ENCODE measurements at places on chromosomes 4 and X. TPM values are rescaled to one million over a fixed set of nuclear protein-coding genes. Genes with fewer than 3 reads are reported as not detected.

Gene LGI2
- 0.38 TPM for total RNA-seq

Gene VEGFC
- total RNA-seq: 2.1 TPM

Gene ARR3
- total RNA-seq: not detected

Gene SHROOM2
- total RNA-seq: 3.9 TPM

Gene CCNB3
- total RNA-seq: 1.5 TPM

Gene NAA10
- total RNA-seq: 45.5 TPM

Gene COL25A1
- total RNA-seq: 0.87 TPM

Gene CXCL9
- total RNA-seq: 3.0 TPM

Gene LETM1
- 25.1 TPM for total RNA-seq

Gene GAGE12E
- total RNA-seq: not detected

Gene TRO
- 0.81 TPM for total RNA-seq

Gene PTPN13
- 2.2 TPM for total RNA-seq

Gene PRR32
- total RNA-seq: not detected

Gene CT45A2
- total RNA-seq: not detected

Gene CENPVL1
- total RNA-seq: not detected

Gene TMEM271
- not detected for total RNA-seq

Gene CXCL11
- 0.20 TPM for total RNA-seq

Gene DMP1
- total RNA-seq: not detected

Gene MUC7
- total RNA-seq: not detected

Gene PCSK1N
- total RNA-seq: not detected

Gene ZCCHC12
- not detected for total RNA-seq

Gene CPE
- 17.3 TPM for total RNA-seq

Gene F8A2
- total RNA-seq: not detected

Gene UGT2B28
- not detected for total RNA-seq

Gene GAB3
- 0.87 TPM for total RNA-seq

Gene DGAT2L6
- not detected for total RNA-seq

Gene KCTD8
- total RNA-seq: not detected

Gene PLAC1
- total RNA-seq: not detected

Gene CXCL10
- 5.5 TPM for total RNA-seq

Gene SERPINA7
- total RNA-seq: 106 TPM

Gene DRD5
- not detected for total RNA-seq

Gene CNKSR2
- total RNA-seq: 5.6 TPM

Gene AKAP4
- total RNA-seq: not detected

Gene XK
- total RNA-seq: 1.8 TPM

Gene ATP8A1
- 1.0 TPM for total RNA-seq

Gene PPARGC1A
- total RNA-seq: 38.0 TPM

Gene CMC4
- 3.9 TPM for total RNA-seq

Gene PCDH19
- total RNA-seq: 0.02 TPM

Gene OPRPN
- total RNA-seq: 1.3 TPM

Gene NXF2B
- not detected for total RNA-seq

Gene ASMT
- not detected for total RNA-seq

Gene ODAPH
- total RNA-seq: not detected

Gene MMRN1
- total RNA-seq: 7.0 TPM

Gene TLR1
- total RNA-seq: 5.1 TPM

Gene SLC34A2
- total RNA-seq: 0.81 TPM

Gene STIM2
- total RNA-seq: 14.6 TPM

Gene EDA2R
- total RNA-seq: 0.55 TPM

Gene DMRTC1B
- total RNA-seq: not detected

Gene SLC25A31
- total RNA-seq: not detected

Gene KCNIP4
- total RNA-seq: not detected

Gene HSFX3
- total RNA-seq: not detected
